ENCODE measurements at places on chromosomes 13 and 19.
A peak's percentile ranks its signal among the peaks of the same experiment; 100 is the strongest.

GRCh38 chr13:31374682-31375081 lies 174.9 kb downstream of the B3GLCT start:
- no peak for DNase-seq

DNA sequence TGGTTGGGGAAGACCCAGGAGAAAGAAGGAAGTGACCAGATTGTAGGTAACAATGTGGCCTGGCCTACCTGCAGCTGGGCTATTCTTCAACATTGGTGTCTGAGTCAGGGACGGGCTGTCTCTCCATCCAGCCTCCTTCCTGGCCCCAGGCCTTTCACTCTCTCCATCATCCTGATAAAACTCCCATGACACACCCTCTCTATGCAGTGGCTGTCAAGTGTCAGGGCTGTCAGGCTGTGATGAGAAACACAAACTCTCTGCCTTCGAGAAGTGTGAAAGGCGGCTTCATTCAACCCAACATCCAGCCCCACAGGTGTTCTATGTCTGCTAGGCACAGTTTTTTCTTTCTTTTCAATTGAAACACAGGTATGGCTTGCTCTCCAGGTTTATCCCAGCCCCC lies 153.3 kb upstream of the VSTM2B start:
- DNase-seq, result no peak

DNA sequence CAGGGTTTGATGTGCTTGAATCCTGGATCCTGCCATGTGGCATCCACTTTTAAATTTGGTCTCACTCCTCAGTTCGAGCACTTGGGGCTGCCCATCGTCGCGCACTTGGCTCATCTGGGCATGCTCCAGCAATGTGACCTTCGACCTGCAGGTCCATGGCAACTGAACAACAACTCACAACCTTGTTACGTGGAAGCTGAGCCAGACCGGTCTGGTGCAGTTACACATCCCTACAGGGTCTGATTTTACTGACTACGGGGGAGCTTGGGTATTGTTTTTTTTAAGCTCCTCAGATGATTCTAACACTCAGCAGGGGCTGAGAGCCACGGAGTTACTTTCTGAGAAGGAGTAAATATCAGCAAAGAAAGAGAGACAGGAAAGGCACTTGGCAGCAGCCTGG lies 769.6 kb downstream of the UQCRFS1 start:
- no peak for DNase-seq

- DNase-seq, result no peak
Observed at GRCh38 chr13:24218977-24219376, 58.5 kb downstream of the SPATA13 start.

GRCh38 chr13:38981096-38981495 lies 9.5 kb downstream of the STOML3 start:
- no peak for DNase-seq

DNA sequence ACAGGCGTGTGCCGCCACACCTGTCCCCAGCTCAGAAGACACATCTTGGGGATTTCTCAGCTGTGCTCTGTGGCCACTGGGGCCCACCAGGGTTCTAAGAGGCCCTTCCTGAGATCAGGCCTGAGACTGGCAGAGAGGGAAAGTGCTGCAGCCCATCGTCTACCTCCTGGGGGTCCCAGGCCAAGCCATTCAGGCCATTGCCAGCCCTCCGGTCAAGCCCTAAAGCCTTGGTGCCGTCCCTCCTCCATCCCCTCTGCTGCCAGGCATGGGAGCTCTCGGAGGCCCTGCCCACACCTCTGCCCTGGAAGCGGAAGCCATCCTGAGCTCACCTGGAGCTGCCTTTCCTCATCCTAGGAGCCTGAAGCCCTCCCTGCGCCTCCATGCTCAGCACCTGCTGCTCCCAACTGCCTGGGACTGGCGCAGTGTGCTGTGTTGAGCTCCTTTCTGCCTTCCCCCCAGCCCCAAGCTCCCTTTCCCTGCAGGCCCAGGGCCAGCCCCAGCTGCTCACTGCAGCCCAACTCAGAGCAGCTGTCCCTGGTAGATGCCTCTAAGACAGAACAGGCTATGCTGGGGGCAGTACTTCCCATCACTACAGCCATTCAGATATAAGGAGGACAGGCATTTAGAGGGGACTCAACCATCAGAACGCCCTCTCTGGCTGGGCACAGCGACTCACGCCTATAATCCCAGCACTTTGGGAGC lies 2.9 kb downstream of the SLC7A9 start:
- no peak for DNase-seq

- peak; percentile 87 for DNase-seq
Observed at GRCh38 chr13:45055198-45055901, 65.0 kb upstream of the GTF2F2 start.

GRCh38 chr19:30069535-30070197 lies 127.6 kb downstream of the URI1 start:
- DNase-seq, result no peak

GRCh38 chr13:27026396-27026795 lies 145.2 kb downstream of the USP12 start:
- peak; percentile 30 for DNase-seq

DNA sequence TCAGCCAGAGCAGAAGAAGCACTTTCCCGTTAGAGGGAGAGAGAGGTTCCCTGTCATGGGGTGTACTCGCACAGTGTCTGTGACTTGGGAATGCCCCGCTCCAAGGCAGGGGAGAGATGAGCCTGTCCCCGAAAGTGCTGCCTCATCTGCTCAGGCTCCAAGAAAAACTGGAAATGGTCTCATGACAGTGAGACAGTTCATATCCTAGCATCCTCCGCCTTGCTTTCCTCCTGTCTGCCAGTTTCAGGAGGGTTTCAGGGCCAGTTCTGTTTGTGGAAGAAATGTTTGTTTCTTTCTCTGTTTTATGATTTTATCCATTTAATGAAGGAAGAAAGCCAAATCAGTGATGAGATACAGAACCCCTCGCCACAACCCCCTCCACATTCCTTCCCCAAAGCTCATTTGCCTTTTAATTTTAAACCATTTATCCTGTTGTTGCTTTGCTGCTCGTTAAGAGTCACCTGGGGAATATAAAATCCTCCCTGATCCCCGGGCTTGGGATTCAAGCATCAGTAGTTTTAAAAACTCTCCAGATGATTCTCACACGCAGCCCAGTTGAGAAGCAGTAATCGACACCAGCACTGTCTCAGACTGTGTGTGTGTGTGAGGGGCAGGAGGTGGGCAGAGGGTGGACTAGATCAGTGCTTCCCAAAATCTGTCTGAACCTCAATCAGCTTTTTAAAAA lies 144.6 kb upstream of the UBL3 start:
- no peak for DNase-seq

DNA sequence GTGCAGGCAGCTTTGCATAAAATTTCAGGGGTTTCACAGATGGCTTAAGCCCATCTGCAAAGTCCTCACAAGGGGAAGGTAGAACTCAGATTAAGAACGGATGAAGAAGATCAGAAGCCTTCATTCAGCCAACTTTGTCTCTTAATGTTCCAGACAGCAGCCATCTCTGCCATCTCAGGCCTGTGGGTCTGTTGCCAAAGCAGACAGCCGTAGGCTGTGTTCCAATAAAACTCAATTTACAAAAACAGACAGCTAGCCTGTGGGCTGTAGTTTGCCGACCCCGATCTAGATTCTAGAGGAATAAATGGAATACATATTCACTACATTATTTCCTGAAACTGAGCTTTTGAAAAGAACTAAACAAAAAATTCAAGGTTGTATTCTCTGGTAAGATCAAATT lies 3.8 kb downstream of the DCUN1D2 start:
- no peak for DNase-seq

GRCh38 chr19:45304141-45304926 lies 18.3 kb downstream of the CKM start:
- no peak for DNase-seq

GRCh38 chr13:69565334-69565733 lies 542.3 kb upstream of the ATXN8OS start:
- DNase-seq, result peak; percentile 27

- no peak for DNase-seq
Observed at GRCh38 chr13:111913761-111914140, 153.2 kb upstream of the SOX1 start.

DNA sequence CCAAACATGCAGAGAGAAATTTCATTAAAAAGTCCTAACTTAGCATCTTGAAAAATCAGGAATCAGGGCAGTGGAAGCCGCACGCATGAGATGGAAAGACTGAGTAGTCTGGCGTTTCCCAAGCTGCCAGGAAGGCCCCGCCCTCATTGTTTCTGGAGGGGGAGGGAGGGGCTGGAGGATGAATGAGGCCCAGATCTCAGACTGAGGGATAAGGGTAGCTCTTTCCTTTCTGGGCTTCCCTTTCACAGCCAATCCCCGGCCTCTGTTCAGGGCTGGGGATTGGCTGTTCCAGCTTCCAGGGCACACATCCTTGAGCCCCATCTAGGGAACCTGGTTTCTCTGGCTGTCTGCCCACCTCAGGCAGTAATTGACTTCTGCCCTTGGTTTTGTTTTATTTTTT lies 7.3 kb downstream of the C19orf53 start:
- DNase-seq, result no peak

GRCh38 chr13:31204592-31204991 lies 4.8 kb downstream of the B3GLCT start:
- DNase-seq, result peak; percentile 59

GRCh38 chr19:39832341-39833083 lies 1.4 kb downstream of the DYRK1B start:
- DNase-seq, result no peak

DNA sequence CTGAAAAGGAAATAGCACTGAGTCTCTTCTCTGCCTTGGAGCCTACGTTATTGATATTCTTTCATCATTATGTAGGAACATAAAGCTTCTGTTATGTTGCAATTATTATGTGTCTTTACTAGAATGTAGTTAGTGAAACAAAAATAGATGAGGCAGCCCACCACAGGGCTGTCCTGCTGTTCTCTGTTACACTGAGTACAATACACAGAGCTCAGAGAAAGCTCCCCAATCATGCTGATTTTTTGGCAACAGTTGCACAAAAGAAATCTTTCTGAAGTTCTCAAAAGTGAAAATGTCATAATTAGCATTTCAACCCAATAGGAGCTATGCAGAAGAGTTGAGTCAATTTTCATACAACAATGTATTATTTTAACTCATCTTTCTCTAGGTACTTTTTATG lies 119.5 kb downstream of the EFNB2 start:
- no peak for DNase-seq

- peak; percentile 26 for DNase-seq
Observed at GRCh38 chr13:31394506-31394905, 194.7 kb downstream of the B3GLCT start.

GRCh38 chr13:29991343-29991742 lies 140.9 kb upstream of the UBL3 start:
- DNase-seq, result no peak

All from activated CD4-positive, alpha-beta T cell treated with anti-CD3 and anti-CD28 coated beads, Interleukin-10, Interleukin-2, amounts not matched to agents 100 ng/mL and 50 ng/mL, durations not matched to agents 16 hours and 8 hours (primary cell).